Activated CD4-positive, alpha-beta T cell treated with anti-CD3 and anti-CD28 coated beads, Interleukin-2, amount 10 ng/mL, durations not matched to agents 7 days and 5 days (primary cell): ENCODE measurements at places on chromosomes 5 and 9. TPM values are rescaled to one million over a fixed set of nuclear protein-coding genes. Genes with fewer than 3 reads are reported as not detected.

GRCh38 chr5:163760498-163760897 is 255.1 kb downstream of the MAT2B start:
- DNase-seq = no peak

DNA sequence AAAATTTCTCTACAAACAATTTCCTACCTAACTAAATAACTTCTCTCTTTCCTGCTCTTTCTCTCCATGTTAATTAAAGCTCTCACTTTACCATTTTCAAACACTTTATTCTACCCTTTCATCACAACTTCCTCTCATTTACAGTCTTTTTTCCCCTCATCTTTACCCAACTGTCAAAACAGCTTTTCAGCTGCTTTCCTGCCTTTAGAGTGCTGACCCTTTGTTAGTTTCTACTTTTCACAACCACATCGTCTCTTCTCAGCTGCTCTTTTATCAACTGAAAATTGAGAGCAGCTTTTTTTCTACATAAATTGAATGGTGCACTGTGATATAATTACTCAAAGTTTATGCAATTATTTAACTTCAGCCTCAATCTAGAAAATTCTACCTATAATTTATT is 3.1 kb upstream of the HOMER1 start:
- no peak for DNase-seq

TEX48 gene
- 0.97 TPM for total RNA-seq

ROPN1L gene
- 3.1 TPM for total RNA-seq

DEPDC1B gene
- total RNA-seq = 51.1 TPM

GABRA6 gene
- not detected for total RNA-seq

DNA sequence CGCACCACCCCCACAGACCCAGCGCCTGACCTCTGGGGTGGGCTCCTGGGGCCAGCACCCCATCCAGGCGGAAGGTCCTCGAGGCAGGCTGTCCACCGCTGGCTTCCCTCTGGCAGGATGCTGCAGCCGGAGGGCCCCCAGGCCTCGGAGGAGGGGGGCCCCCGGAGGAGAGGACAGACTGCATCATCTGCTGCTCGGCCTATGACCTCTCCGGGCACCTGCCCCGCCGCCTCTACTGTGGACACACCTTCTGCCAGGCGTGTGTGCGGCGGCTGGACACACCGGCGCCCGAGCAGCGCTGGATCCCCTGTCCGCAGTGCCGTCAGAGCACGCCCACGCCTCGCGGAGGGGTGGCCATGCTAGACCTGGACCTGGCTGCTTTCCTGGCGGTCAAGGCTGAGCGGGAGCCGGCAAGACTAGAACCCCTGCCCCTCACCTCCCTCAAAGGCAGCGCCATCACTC is 1.2 kb downstream of the RNF224 start:
- DNase-seq = no peak

RFESD gene
- total RNA-seq = 6.2 TPM

DNA sequence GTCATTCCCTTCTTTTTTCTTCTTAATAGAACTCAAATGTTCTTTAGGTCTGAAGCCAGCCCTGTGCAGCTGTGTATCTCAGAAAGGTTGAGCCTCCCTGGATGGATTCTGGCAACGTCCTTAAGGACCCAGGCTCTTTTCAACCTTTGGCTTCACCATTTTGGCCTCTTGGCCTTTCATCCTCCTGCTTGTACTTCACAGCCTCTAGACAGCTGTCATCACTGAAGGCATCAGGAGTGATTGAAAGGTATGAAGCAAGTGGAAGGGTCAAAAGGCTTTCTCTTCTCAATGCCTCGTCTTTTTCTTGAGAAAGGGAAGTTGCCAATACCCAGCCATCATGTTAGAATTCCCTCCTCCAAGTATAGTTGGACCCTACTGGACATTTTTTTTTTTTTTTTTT is 81.2 kb upstream of the RANBP3L start:
- no peak for DNase-seq

DNA sequence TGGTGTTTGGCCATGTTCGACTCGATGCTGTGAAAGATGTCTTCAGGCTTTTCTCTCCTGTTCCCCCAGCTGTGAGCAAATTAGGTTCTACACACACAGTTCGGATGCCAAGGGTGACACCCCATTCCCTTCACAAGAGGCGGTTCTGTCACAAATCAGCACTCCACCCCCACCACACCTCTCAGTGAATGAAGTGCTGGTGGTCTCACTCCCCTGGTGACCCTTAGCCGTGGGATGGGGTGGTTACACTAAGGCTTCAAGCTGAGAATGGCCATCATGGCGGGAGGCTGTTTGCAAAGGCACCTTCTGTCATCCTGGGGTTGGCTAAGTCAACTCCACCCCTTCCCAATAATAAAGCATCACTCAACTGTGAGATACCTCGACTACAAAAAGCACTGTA is 26.4 kb downstream of the AMBP start:
- DNase-seq = no peak

FAM153A gene
- 8.4 TPM for total RNA-seq

GRCh38 chr5:150516011-150516410 is 8.1 kb downstream of the NDST1 start:
- DNase-seq = no peak

DNA sequence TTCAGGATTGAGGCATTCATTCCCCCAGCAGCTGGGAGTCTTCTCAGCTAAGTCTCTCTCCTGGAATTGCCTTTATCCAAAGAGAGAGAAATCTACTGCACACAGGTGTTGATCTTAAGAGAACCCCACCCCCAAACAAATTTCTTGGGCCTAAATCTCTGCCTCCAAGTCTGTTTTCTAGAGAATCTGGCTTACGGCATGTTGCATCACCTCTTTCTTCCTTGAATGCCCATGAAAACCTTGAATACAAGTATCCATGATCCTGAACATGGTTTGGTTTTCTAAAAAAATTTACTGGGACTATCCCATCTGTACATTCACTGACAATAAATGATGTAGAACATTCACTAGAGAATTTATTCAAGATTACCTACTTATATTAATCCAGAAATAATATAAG is 401.6 kb downstream of the PDE4D start:
- DNase-seq = no peak

DNA sequence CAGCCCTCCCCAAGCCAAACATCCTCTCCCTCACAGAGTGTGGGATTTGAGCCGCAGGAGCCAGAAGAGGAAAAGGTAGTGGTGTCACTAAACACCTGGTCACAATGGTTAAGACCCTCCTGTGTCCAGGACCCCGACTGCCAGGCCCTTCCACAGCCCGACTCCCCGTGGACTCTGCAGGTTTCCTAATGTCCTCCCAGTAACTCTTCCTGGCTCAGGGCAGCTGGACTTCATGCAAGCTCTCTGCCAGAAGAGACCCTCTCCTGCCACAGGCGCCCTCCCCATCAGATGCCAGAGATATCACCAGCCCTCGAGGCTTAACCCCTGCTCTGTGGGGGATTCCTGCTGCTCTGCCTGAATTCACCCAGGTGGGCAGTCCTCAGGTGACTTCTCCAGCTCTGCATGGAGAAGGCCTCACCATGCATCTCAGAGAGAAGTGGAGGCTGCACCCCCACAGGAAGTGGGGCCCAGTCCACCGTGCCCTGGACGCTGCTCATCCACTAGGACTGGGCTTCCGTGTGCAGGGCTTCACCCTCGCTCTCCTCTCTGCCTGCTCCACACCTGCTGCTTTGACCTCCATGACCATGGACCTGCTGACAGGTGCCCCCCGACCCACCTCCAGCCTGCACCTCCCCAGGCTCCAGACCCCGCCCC is 111.2 kb downstream of the ADAMTS2 start:
- DNase-seq = no peak

DNA sequence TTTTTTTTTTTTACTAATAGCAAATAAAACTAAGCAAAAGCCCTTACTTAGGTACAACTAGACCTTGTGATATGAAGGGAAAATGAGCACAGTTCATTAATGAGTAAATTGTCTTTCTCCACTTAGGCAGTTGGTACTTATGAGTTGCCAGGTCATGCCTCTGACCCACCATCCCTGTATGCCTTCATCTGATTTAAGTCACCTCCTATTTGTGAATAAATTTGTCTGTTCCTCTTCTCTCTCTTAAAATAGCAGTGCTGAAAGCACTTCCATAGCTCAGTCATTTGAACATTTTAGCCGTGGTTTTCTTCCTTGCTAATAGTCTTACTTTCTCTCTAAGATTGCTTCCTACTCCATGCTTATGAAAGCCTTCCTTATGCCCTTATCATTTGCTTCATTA is 61.4 kb downstream of the SLC44A1 start:
- no peak for DNase-seq

HTR4 gene
- total RNA-seq = not detected

DNA sequence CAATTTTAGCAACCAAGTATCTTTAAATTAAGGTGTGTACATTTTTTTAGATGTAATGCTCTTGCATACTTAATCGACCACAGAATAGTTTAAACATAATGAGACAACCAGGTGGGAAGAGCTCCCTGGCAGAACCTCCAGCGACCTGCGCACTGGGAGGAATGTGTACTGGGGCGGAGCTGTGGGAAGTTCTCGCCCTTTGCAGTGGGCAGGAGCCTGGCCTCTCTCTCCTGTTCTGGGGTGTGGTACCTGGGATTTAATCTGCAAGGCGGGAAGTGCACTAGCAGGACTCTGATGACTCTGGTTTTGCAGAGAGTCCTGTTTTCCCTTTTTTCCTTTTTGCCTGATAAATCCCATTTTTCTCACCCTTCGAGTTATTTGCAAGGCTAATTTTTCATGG is 150.7 kb downstream of the SLC28A3 start:
- DNase-seq = no peak

- peak; percentile 46 for DNase-seq
Observed at GRCh38 chr9:9942764-9943424, 669.9 kb downstream of the PTPRD start.

PIP5KL1 gene
- 4.1 TPM for total RNA-seq

TEK gene
- not detected for total RNA-seq

CCDC192 gene
- not detected for total RNA-seq

SNCAIP gene
- not detected for total RNA-seq

IL5 gene
- total RNA-seq = 0.33 TPM

GRCh38 chr9:93471124-93471523 is 17.7 kb upstream of the FAM120AOS start:
- DNase-seq = no peak

DNA sequence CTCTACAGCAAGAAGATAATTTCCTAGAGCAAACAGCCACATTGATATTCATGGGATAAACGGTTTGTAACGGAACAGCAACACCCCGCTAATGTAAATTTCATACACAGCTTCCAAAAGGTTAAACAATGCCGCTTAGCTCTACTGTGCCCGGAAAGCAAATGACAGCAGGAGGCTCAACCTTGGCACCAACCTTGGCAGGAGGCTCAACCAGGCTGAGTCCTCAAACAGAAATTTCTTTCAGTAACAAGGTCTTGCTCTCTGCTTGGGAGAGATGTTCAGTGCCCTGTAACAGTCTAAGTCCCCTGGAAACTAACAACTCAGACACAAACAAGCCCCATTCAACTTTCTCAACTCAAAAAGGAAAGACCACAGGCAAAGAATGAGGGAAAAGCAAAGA is 11.1 kb upstream of the PPP1R2B start:
- no peak for DNase-seq

GRCh38 chr9:110338143-110338542 is 480 bp upstream of the TXNDC8 start:
- no peak for DNase-seq
